ENCODE measurements at places on chromosomes 12 and 14.

GRCh38 chr12:45477526-45477925 is 252.0 kb upstream of the ARID2 start:
- no peak for DNase-seq

DNA sequence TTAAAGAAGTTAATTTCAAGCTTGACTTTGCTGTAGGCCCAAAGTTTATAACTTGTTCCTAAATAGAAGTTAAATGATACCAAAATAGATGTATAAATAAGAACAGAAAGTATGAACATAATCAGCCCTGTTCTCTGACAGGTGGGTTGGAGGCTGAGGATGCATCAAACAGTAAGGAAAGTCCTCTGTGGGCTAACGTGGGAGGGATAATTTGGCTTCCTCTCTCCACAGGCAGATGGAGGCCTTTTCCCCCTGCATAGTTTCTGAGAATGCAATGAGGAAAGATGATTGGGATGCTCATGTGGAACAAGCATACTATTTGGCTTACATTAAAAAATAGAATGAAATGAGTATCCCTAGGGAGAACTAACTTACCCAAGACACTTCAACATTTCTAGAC is 56.5 kb downstream of the GARIN6 start:
- no peak for DNase-seq

GRCh38 chr12:8493084-8493483 is 20.2 kb upstream of the CLEC4D start:
- no peak for DNase-seq

DNA sequence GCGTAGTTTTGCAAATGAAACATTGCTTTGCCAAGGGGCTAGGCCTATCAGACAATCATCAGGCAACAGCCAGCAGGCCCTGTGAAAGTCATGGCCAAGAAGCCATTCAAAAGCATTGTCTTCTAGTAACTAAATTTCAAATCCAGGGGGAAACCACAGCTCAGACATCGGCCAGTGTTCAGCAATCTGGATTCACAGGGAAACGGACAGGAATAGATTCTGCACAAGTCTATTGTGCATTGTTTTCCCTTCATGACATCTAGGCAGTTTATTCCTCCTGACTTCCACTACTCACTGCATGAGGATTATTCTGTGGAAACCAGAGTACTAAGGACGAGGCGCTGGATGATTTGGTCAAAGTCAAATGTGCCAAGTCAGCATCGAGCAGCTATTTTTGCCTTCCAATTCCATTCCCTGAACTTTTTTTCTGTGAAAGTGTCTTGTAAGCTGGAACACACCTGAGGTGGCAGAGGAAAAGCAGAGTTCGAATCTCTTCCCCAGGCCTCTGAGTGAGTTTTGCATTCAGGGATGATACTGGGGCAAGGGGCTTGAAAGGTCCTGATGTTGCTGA is 75.4 kb downstream of the VCPKMT start:
- DNase-seq: no peak

GRCh38 chr12:5745251-5745888 is 199.7 kb downstream of the ANO2 start:
- DNase-seq: peak; percentile 41

GRCh38 chr14:26982071-26982470 is 384.2 kb upstream of the NOVA1 start:
- no peak for DNase-seq

GRCh38 chr12:83015390-83016217 is 328.9 kb downstream of the TMTC2 start:
- peak; percentile 33 for DNase-seq

DNA sequence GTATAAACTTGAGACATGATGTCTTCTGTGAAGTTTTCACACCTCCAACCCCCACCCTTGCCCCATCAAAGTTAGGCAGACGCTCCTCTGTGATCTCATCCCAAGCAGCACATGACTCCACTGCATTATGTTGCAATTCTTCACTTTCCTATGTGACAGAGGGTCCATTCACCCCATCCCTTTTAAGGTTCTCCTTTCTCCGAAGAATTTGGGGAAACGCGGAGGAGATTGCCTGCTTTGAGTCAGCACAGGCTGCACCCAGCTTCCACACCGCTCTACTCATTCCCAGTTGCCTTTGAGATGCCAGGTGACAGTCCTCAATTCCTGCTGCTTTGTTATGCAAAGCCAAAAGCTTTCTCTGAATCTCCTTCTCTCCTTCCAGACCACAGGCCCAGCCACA is 61.8 kb downstream of the PHLDA1 start:
- no peak for DNase-seq

GRCh38 chr14:67817750-67818438 is 1.5 kb upstream of the ZFYVE26 start:
- no peak for DNase-seq

DNA sequence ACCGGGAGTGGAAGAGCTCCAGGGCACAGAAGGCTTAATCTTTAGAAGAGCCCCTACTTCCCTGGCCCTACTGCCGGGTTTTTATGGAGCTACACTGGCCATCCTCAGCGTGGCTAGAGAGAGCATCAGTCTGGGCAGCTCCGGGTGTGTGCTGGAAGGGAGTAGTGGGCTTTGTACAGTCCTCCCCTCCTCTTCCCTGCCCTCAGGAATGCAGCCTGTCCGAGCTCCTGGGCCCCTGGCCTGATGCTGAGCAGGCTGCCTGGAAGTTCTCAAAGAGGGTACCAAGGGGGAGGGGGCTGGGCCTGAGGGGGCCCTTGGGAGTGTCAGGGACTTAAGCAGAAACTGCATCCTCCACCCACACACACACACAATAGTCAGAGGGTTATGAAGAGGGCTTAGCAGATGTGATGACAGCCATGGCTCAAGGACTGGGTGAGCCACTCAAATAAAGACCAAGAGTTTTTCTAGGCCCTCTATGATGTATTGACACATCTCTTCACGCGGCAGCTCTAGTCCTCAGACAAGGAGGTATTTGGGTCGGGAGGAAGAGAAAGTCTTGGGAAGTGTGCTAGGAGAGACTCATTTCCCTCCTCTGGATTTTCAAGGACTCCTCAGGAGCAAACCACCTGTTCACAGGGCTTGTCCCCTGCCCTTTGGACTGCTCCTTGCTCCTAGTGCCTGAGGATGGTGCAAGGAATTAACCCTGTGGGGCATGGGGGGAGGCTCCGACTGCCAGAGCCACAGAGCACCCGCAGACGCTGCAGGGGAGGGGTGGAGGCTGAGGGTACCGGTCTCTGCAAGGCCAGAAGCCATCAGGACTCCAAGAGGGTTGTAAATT is 16.5 kb upstream of the FIGNL2 start:
- DNase-seq: no peak
